Fibroblast of mammary gland (primary cell): ENCODE measurements at places on chromosomes 2 and 18.

GRCh38 chr2:229243890-229244560 lies 27.1 kb downstream of the PID1 start:
- DNase-seq: peak; percentile 61

DNA sequence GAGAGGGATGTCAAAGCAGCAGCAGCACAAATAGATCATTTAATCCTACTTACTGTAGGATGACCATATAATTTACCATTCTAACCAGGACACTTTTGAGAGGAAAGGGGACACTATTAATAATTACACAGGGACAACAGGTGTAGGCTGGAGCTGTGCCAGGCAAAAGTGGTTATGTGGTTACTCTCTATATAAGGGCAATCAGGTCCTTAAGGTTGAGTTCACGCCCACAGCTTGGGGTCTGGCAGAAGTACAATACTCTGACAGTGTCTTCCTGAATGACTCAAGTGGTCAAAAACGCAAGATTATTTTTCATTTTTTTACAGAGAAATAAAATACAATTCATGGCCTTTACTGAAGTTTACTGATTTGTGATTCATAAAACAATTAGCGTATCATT lies 2.8 kb downstream of the PREPL start:
- DNase-seq: peak; percentile 74

DNA sequence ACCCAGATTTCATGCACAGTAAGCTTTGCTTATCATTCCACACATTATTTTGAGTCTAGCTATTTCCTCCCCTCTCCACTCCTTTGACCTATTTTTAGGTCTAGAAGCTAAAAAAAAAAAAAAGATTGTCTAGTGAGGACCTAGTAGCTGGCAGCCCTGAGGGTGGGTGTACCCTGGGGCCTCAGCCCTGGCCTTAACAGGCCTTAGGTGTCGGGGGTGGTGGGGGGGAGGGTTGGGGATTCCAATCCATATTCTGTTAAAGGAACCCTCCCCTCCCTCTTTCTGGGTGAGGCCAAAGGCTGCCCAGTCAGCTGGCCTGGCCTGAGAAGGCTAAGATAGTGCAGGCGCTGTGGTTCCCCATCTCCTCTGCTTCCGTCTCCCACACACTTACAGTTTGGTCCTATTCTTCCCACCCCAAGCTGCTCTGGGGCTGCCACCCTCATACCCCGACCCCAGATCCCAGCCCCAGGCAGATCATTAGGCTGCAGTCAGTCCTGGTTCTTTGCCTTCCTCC lies 65.5 kb upstream of the HK2 start:
- DNase-seq: no peak

GRCh38 chr2:207328944-207329386 lies 163.2 kb upstream of the KLF7 start:
- DNase-seq: no peak

DNA sequence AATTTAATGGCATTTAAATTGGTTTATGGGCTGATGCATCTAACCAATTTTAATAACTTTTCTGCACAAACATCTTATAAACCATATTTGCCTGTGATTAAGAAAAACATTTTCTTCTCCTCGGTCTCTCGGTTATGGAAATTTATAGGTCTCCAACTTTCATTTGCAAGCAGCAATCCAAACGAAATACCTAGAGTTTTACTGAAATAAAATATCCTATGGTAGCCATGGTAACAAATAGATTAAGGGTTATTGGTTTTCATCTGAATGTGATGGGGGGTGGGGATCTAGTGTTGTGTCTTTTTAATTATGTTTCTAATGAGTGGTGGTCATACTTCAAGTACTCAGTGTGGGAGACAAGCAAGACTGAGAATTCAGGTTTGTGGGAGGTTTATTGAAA lies 2.9 kb downstream of the KLHL29 start:
- DNase-seq: no peak

GRCh38 chr2:164012581-164012980 lies 276.8 kb upstream of the FIGN start:
- no peak for DNase-seq

- DNase-seq: peak; percentile 58
These were observed 4.3 kb downstream of the EPG5 start for GRCh38 chr18:45962866-45963265.

DNA sequence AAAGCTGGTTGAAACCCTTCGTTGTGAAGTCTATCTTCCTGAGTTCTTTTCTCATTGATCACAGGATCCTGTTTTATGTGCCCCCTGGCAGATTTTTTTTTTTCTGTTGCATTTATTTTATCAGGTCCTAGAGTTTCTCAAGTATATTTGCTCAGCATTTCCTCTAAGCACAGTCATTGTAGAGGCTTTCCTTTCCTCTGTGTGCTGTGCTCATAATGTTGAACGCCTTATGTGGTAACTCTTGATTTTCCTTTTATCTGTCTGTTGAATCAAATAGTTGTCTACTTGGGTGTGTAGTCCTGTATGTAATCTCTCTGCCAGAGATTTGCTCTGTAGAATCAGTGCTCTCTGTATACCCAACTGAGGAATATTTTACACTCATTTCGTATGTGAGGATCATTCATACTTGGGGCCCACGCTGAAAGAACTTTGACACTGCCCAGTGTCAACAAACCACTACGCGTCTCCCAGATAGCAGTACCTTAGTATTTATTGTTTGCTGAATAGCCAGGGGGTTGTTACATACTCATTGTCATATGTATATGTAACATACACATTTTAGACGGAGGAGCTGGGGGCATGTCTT lies 118.2 kb downstream of the CTNNA2 start:
- DNase-seq: no peak

DNA sequence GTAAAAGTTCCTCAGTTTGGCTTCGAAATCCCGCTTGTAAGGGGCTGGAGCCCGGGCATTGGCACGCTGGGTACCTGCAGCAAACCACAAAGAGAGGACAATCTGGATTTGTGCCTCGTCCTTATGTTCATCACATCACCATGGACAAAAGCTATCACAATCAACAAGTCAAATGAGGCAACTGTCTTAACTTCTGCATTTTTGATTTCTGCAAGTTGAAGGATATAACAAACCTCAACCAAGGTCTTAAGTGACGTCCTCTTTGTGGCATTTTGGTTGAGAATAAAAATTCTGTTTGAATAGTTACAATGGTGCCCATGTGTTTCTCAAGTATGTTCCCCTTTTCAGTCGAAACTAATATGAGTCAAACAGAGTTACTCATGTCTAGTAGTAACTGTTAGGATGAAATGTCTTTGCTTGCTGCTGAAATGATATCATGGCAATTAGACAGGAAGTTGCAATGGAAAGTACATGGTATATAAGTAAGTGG lies 70.8 kb upstream of the STK17B start:
- DNase-seq: peak; percentile 72

- DNase-seq: no peak
These were observed 232.8 kb downstream of the DYM start for GRCh38 chr18:49227441-49228165.

DNA sequence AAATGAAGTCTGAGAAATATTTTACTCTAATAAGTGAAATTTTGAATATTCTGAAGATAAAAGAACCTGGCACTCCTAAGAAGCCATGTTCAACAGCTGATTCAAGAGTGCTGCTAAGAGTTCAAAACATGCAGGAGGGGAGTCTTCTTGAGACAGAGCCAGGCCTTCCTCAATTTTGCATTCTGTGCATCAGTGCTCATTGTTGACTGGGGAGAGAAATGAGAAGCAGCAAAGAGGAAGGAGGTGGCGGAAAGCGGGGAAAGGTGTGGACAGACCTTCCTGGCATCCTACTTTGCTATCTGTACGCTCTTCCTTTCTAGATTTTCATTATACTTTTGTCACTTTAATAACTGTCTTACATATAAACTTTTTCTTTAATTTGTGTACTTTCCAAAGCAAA lies 29.7 kb upstream of the TXNDC2 start:
- DNase-seq: no peak

DNA sequence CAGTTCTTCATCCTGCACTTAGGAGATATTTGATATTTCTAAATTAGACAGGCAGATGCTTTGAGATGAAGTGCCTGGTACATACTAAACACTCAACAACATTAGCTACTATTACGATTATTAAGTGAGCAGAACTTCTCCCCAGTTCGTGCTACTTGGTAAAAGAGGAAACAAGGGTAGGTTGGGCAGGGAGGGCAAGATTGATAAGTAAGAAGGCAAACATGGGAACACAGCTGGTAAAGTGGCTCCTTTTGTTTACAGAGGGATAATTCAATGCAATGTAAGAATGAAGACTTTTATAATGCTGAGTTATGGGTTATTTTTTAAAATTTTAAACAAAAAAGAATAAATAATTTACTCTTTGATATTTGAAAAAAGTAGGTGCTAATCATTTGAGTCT lies 15.9 kb upstream of the WIPF1 start:
- no peak for DNase-seq

- DNase-seq: no peak
These were observed 139.2 kb upstream of the MYO3B start for GRCh38 chr2:170038734-170039133.

- DNase-seq: peak; percentile 14
These were observed 127.4 kb downstream of the NOL4 start for GRCh38 chr18:34097312-34097711.

DNA sequence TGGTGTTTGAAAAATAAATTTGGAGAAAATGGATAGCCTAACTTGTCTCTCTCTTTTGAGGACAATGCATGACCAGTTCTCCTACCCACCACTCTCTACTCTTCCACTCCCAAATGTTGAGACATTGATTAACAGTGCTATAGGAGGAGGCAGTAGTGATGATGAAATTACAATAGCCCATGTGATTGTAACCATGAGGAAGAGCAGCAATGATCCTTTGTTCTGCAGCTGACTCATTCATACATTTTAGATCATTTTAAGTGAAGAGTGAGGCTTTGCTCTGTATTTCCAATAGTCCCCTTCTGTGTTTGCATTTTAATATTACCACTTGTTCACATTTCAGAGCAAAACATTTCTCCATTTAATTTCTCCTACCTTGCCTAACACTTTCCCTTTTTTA lies 592.3 kb downstream of the THSD7B start:
- DNase-seq: no peak

- DNase-seq: no peak
These were observed 187.8 kb downstream of the FTCDNL1 start for GRCh38 chr2:199663157-199663556.

GRCh38 chr2:235514627-235515363 lies 21.0 kb downstream of the AGAP1 start:
- DNase-seq: no peak

DNA sequence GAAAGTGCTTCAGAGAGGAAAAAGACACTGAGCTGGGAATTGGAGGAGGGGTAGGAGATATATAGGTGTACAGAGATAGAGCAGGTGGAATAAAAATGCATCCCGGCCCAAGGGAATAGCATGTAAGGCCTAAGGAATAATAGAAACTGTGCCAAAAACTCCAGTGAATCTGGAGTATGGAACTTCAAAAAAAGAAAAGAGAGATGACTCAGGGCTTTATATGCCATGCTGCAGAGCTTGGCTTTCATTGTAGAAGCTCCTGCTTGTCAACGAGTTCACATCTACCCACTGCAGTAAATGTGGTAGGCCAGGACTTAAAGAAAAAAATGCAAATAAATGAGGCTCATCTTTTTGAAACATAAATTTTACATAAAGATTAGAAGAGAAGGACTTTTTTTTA lies 131.8 kb downstream of the MREG start:
- peak; percentile 50 for DNase-seq

- DNase-seq: no peak
These were observed 38.1 kb upstream of the RFX8 start for GRCh38 chr2:101512993-101513392.

- DNase-seq: no peak
These were observed 16.7 kb upstream of the FAM228A start for GRCh38 chr2:24158131-24158530.

DNA sequence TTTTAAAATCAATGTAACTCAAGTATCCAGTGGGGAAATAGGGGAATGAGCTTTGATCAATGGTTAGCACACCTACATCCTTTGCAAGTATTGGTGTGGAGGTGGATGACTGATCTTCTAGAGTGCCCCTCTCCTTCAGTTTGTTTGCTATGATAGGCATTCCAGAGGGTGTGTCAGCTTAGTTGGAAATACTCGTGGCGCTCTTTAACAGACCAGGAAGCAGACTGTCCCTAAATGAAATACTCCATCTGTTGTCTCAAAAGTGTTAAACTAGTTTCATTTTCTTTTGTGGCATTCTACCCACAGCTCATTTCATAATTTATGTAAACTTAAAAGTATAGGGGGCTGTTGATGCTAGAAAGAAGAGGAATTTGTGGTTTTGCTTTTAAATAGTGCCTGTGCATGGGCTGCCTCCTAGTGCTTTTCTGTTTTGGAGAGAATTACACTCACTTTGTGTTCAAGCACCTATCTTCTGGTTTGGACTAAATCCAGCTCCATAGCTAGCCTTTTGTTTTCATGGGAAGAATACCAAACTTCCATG lies 66.2 kb downstream of the STAT1 start:
- peak; percentile 60 for DNase-seq

DNA sequence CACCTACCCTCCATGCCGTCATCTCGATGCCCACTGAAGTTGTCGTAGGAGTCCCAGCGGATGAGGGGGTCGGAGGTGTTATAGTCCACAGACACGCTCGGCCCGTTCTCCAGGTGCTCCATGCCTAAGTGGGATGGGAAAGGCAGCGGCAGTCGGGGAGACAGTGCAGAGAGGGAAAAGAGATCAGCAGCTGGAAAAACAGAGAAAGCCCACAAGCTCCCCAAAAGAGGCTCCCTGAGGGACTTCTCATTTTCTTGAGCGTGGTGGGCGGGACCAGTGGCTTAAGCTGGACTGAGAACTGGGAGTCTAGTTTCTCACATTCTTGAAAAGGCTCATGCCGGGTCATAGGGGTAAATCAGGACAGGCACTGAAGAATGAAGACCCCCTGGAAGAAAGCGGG lies 121.9 kb downstream of the TNS1 start:
- no peak for DNase-seq

DNA sequence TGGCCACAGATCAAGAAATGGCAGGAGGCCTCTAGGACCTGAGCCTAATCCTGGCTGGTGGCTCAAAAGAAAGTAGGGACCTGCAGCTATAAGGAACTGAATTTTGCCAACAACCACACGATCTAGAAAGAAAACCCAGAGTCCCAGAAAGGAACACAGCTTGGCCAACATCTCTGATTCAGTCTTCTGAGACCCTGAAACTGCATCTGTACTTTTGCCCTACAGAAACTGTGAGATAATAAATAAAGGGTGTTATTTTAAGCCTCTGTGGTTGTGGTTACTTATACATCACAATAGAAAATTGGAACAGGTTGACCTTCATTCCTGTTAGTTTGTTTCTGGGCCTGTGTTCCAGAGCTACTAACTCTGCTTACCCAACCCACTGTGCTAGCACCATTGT lies 356.8 kb upstream of the ST6GAL2 start:
- no peak for DNase-seq

DNA sequence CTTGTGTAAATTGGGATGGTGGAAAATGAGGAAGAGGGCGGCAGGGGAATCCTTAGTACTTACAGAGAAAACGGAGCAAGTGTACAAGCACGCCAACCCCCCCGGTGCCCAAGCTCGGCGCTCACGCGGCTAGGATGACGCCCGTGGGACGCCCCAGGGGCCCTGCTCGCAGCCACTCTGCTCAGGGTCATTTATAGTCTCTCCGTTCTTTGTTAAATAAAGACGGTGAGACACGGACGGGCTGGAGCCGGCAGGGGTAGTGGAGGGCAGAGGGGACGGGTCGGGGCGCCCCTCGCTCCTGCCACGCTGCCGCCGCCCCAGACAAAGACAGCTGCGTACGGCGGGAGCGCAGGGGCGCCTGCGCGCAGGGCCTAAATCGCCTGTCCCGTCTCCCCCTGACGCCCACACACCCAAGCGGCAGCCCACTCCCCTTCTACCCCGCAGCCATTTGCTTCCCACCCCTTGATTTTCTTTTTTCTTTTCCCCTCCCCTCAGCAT lies 37.8 kb downstream of the PCBP1 start:
- DNase-seq: peak; percentile 46
